Stimulated activated CD8-positive, alpha-beta memory T cell treated with anti-CD3 and anti-CD28 coated beads, Interleukin-2, amount 100 ng/mL, for 1 hour (primary cell): ENCODE measurements at places on chromosomes 5 and 9.

- DNase-seq = no peak
Measured at GRCh38 chr9:126399789-126400188, 73.2 kb downstream of the MVB12B start.

- no peak for DNase-seq
Measured at GRCh38 chr9:137026384-137026783, 1.7 kb downstream of the ABCA2 start.

DNA sequence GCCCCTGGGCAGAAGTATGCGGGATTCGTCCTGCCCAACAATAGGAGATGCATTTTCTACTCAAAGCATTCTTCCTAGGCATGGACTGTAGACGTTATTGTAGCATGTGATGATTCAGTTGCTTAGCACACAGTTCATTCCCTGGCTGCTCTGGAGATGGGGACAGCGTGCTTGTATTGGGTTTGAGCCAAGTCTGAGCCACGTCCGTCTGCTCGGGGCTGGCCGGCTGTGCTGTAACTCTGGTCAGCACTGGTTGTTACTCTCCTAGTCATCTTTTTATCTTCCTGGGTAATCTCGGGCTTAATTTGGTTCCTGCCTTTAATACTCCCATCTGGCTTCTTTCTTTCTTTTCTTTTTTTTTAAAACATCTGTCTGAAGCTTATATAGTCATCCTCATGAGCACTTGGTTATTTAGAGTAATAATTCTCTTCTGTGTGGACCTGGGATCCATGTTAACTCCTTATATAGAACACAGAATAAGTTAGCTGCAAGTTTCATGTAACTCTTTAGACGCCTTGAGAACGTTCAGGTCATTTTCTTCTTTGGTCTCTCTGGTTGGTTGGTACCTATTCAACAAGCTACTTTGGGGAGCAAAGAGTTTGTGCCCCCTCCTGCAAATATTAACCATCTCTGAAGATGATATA, 118.8 kb upstream of the RPS23 start:
- DNase-seq = no peak

- no peak for DNase-seq
Measured at GRCh38 chr9:132214027-132214622, 52.3 kb downstream of the NTNG2 start.

GRCh38 chr5:139263946-139264345, 29.6 kb upstream of the MATR3 start:
- DNase-seq = no peak
